Activated CD4-positive, alpha-beta T cell treated with anti-CD3 and anti-CD28 coated beads for 1 hour (primary cell): ENCODE measurements at places on chromosomes 6 and 20.

GRCh38 chr20:58113716-58114115 lies 114.7 kb downstream of the ANKRD60 start:
- DNase-seq: no peak

GRCh38 chr6:134413241-134413643 lies 95.3 kb upstream of the SGK1 start:
- DNase-seq: no peak

- DNase-seq: no peak
Measured at GRCh38 chr20:51579137-51579536, 36.6 kb upstream of the NFATC2 start.

- DNase-seq: no peak
Measured at GRCh38 chr20:1855109-1855508, 40.1 kb upstream of the SIRPA start.

DNA sequence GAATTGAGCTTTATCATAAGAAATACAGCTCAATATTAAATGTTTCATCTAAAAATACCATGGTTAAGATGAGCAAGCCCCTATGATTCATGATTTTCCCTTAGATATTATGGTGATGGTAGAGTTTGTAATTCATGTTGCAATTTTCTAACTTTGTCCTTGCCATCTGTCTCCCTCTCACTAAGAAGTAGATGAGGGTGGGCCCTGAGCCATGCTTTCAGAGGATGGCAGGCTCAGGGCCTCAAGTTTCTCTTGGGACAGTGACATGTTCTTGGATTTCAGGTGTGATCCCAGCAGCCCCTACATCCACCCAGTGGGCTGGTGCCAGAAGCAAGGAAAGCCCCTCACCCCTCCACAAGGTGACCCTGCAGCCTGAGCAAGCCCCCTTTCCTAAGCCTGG lies 25.6 kb downstream of the L3MBTL1 start:
- DNase-seq: no peak

- no peak for DNase-seq
Measured at GRCh38 chr20:62570897-62571668, 71.2 kb upstream of the SLCO4A1 start.

GRCh38 chr6:139927236-139927635 lies 552.8 kb upstream of the CITED2 start:
- DNase-seq: no peak

- no peak for DNase-seq
Measured at GRCh38 chr20:23244916-23245552, 105.6 kb upstream of the NXT1 start.

GRCh38 chr20:24696396-24696795 lies 227.0 kb downstream of the SYNDIG1 start:
- DNase-seq: no peak

DNA sequence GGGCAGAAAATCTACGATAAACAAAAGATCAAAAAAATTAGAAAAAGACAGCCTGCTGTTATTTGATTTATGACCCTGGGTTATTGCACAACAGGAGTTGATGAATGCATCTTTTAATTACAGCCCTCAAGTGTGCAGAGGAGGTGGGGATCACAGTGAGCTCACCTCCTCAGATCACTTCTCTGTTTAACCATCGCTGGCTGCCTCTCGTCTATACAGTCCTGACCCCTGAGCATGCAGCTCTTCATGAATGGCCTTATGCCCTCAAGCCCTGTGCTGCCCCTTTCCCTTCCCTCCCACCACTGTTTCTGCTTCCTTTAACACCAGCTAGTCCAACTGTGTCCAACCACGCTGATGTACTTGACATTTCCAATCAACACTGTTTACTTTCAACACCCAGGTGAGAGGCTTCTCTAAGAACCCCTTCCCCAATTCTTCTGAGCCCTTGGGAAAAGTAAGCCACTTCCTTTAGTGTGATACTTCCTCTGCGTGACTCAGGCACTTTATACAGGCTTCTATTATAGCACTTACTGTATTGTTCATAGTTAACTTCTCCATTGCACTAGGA lies 60.6 kb upstream of the RIPOR2 start:
- DNase-seq: no peak

DNA sequence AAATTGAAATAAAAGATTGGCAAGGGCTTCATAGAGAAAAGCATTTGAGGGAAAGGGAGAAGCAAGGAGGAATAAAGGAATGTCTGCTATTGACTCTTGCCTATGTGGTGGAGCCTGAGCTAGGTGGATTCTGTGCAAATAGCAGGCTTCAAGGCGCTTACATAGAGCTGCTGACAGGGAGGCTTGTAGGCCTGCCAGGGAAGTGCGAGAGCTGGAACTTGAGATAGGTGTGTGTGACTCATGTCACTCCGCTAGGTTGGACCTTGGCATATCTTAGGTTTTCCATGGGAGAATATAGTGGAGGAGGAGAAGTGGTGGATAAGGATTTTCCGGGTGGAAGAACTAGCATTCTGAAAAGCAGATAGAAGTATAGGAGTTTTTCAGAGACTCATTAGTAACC lies 14.0 kb downstream of the SNRNP48 start:
- DNase-seq: no peak

- no peak for DNase-seq
Measured at GRCh38 chr6:116876107-116876506, 935 bp upstream of the RFX6 start.

GRCh38 chr20:43458422-43458924 lies 777 bp downstream of the SRSF6 start:
- DNase-seq: no peak

DNA sequence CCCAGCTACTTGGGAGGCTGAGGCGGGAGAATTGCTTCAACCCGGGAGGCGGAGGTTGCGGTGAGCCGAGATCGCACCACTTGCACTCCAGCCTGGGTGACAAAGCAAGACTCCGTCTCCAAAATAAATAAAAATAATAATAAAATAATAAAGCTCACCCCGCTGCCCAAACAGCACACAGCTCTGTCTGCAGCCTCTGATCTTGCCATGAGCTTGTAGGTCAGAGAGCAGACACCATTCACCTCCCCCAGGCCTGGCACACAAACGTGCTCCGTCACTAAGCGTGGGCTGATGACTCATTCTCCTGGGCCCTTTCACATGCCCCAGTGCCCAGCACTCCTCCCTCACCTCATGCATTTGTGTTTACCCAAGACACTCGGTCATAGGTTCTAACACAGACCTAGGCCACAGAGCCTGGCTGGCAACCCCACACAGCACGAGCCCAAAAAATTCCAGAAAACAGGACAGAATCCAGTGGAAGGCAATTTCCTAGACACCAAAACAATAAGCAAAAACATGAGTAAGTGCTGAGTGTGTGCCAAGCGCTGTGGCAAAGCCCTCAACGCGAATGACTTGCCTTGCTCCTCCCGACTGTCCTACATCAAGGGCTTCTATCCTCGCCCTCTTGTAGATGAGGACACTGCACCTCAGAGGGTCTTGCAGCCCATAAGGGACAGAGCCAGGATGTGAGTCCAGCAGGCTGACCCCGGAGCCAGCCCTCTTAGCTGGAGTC lies 18.0 kb downstream of the ATP9A start:
- DNase-seq: no peak

GRCh38 chr6:152094992-152095592 lies 287.6 kb downstream of the ESR1 start:
- DNase-seq: no peak

GRCh38 chr6:145929037-145929633 lies 35.0 kb downstream of the SHPRH start:
- DNase-seq: no peak

- DNase-seq: no peak
Measured at GRCh38 chr6:166271376-166271765, 36.8 kb downstream of the PRR18 start.

DNA sequence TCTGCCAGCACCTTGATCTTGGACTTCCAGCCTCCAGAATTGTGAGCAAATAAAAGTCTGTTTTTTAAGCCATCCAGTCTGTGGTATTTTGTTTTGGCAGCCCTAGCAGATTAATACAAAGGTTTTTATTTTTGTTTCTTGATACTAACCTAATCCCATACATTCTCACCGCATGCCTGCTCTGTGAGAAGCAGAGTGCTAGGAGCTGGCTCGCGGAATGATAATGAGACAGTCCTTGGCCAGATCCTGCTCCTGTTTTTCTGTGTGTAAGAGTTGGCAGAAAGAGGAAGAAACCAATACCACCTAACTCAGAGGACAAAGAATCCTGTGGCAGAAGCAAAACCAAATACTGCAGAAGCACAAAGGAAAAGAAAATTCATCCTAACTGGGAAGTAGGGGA lies 82.6 kb downstream of the KIF16B start:
- no peak for DNase-seq

DNA sequence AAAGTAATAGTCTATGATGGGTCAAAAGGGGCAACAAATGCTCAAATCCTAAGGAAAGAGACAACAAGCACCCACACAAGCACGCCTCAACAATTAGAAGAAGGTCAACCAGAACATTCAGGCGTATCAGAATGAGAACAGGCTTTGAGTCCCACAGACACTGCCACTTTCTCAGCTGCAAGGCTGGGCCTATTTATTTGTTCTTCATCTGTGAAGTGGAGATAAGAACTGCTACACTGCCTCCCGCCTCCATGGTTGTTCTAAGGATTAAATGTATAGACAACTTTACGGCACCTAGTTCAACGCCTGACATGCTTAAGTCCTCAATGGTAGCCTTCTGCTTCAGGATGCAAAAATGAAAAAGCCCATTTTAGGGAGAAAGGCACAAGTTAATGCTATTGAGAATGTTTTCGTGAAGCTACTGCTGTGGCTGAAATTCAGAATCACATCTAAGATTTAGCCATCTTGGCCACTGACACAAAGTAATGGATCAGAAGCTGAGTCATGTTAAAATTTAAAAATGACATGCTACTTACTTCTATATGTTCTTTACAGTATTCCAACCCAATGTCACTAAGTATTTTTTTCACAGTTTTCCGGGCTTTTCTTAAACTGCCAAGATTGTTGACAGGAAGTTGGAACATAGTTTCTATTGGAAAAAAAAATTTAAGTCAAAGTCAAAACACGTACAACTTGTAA lies 27.7 kb downstream of the ADNP start:
- no peak for DNase-seq

DNA sequence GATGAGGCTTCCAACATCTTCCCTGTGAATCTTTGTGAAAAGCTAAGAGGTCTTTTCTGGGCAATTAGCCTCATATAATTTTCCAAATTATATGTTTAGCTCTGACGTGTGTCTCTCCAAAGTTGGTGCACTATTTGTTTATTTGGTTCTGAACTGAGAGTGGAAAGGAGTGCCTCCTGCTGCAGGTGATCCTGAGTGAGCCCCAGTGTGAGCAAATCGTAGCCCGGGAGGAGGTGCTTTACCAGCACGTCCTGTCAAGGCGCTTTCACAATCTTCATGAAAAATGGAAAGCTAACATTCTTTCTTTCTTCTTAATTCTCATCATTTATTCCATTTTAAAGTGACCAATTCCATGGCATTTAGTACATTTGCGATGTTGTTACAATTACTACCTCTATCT lies 231.9 kb downstream of the BMP2 start:
- no peak for DNase-seq

- no peak for DNase-seq
Measured at GRCh38 chr20:61664556-61665320, 400.9 kb downstream of the TAF4 start.

DNA sequence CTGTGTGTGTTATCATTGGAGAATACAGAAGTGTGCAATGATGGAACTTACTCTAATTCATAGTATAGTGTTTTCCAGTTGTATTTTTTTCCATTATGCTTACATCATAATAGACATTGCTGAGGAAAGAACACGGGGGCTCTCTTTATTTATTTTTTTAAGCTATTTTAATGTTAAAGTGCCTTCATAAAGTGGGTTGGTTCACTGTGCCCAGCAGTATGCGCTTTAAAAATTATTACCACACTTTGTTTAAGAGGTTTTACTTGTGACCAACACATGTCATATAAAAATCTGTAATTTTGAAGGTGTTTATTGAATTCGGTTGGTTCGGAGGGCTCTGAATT lies 215.8 kb downstream of the TMEM242 start:
- no peak for DNase-seq

DNA sequence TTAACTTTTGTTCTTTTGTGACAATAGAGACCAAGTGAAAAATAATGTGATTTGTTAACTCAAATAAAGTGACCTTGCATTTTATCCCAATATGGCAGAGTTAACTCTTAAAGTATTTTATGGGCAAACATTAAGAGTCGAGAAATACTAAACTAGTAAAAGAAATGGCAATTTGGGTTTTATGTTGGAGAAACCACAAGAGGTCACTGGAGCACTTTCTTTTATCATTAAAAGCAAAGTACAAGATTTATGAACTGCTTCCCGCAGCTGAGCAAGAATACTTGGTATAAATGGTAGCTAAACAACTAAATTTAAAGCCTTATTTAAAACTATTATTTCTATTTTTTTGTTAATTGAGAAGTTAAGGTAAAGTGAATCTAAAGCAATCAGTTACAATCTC lies 33.5 kb upstream of the MCM9 start:
- DNase-seq: no peak

- no peak for DNase-seq
Measured at GRCh38 chr20:43751167-43752050, 24.6 kb upstream of the GTSF1L start.

GRCh38 chr20:12177657-12178293 lies 260.1 kb downstream of the BTBD3 start:
- no peak for DNase-seq

DNA sequence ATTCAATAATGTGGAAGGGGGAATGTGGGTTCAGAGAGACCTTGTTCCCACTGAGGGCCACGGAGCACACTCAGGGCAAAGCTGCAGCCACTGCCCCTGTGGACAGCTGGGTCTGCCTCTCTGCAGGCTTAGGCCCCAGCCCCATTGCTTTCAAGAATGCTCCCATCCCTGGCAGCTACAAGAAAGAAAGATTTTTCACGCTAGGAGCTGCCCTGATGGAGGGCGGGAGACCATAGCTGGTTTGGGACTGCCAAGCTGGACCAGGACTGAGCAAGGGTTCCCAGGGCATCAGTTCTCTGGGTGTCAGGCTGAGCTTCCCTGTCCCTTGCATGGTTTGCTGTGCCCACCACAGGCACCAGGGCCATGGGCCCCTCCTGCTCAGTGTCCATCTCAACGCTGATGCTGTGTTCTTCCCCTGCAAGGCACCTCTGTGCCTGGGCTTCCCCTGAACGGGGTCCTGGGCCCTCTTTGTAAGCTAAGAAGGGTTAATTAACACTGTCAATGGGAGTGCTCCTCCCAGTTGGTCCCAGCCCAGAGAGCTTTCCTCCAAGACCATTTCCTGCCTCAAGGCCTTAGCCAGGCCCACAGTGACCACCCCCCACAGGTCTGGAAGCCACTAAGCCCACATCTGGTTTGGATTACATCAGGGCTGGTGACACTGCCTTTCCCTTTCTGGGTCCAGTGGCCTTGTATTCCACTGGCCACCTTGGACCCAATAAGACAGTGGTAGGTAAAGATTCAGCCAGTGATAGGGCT lies 8.4 kb downstream of the FOXS1 start:
- DNase-seq: no peak

GRCh38 chr6:125821825-125822281 lies 31.1 kb downstream of the NCOA7 start:
- no peak for DNase-seq
